A549 treated with Mapracorat at 1 μM for 4 hours (cell line): ENCODE measurements at places on chromosomes 16 and 17. TPM values are rescaled to one million over a fixed set of nuclear protein-coding genes. Genes with fewer than 3 reads are reported as not detected.

CCL3 gene
- not detected in 5 replicates for total RNA-seq

KRT24 gene
- not detected in 5 replicates for total RNA-seq

PTGES3L gene
- total RNA-seq, result 0.45 to 1.3 TPM (median 1.1 TPM) in 5 replicates

RASL10B gene
- total RNA-seq, result 0.07 to 0.14 TPM (median 0.13 TPM) in 5 replicates

KRT31 gene
- not detected in 5 replicates for total RNA-seq

KRT33A gene
- total RNA-seq, result not detected in 5 replicates
